GM18507 (cell line): ENCODE measurements at places on chromosomes 7 and 10.
A peak's percentile ranks its signal among the peaks of the same experiment; 100 is the strongest.

DNA sequence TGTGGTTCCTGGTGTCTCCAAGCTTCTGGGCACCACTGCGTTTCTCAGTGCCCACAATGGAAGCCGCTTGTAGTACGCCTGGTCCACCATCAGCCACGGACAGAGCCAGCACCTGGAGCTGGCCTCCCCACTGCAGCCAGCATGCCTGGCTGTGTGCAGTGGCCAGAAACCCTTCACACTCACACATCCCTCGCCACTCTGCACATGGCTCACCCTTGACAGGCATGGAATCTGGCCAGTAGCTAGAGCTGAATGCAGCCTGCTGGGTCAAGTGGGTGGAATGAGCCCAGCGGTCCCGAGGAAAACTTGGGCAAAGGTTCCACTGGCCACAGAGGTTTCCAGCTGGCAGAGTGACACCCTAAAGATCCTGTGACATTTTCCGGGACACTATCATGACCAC, 146.0 kb upstream of the ADO start:
- DNase-seq = no peak

GRCh38 chr10:100349672-100350071, 2.6 kb downstream of the SCD start:
- no peak for DNase-seq

DNA sequence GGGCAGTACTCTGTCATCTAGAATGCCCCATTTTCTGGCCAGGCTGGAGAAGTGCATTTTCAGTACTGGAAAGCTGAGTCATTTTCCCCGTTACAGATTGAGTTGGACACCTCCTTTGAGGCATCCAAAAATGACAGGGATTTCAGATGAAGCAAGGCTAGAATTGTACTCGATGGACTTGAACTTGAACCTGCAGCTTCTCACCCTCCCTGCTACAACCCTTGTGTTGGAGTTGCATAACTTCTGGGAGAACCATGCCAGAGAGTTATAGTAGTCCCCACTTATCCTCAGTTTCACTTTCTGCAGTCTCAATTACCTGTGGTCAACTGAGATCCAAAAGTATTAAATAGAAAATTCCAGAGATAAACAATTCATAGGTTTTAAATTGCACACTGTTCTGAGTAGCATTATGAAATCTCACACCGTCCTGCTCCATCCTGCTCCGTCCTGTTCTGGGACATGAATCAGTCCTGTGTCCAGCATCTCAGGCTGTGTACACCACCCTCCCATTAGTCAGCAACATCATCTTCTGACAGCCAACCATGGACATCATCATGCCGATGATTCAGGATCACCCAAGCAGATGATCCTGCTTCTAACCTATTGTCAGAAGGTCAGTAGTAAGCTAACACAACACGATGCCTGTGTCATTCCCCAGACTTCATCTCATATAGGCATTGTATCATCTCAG, 363.7 kb downstream of the DPP6 start:
- no peak for DNase-seq

GRCh38 chr10:53918755-53919154, 882.3 kb downstream of the PCDH15 start:
- DNase-seq = no peak

DNA sequence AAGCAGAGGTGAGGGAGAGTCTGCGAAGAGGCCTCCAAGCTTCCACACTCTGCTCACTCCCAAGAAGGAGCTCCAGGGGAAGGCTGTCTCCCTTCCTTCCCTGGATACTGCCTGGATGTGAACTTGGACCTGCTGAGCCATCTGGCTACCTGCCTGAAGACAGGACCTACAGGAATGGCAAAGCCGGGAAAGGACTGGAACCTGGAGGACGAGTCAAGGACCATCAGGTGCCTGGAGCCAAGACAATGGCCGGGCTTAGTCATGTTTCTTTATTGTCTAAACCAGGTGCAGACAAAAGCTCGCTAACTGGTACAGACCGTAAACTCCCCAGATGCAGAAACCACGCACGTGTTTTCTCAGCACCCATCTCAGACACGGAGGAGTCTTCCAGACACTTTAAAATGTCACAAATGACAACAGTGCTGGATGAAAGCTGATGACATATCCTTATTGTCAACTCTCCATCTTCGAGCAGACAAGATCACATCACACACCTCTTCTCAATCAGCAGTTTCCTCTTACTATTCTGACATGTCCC, 12.1 kb downstream of the ASB13 start:
- no peak for DNase-seq

- no peak for DNase-seq
These were observed 32.7 kb upstream of the NRCAM start for GRCh38 chr7:108488768-108489538.

- DNase-seq = no peak
These were observed 155.7 kb downstream of the PTPRN2 start for GRCh38 chr7:158431941-158432347.

GRCh38 chr10:44733501-44734488, 177.3 kb upstream of the TMEM72 start:
- DNase-seq = no peak

- no peak for DNase-seq
These were observed 2.5 kb downstream of the LBX1 start for GRCh38 chr10:101226491-101227428.

DNA sequence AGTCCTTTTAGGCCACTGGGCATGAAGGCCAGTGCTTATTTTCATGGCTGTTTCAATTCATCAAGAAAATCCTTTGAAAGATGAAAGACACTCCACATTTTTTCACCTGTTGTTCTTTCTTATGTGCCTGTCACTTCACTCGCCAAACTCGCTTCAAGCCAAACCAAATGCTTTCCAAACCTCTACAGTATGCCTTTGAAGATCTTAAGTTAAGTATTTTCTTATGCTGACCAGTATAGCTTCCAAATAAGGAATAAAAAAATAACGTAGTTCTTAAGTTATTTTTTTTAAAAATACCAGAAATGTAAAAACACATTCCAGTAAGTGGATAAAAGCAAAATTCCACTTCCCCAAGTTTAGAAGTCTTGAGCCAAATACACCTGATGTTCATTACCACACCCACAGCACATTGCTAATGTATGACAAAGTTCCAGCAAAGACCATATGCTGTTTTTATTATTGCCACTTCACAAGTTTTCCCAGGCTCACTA, 186.1 kb downstream of the MTERF1 start:
- DNase-seq = no peak

DNA sequence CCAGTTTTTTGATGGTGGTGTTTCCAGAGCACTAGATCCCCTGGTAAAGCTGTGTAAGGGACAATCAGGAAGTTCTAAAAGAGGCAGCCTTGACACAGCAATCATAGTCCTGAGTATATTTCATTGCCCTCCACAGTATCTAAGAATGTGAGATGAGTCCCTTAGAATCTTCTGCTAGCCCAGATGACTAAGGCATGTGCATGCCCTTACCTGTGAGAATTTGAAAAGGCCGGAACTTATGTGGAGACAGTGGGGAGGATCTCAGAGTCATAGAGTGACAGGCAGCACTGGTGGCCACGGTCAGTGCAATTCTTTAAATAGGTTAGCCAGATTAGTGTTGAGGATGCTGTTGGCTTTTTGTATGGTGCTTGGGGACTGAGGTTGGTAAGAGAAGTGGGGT, 361.4 kb upstream of the VSTM2A start:
- DNase-seq = no peak

GRCh38 chr10:60114765-60115586, 208.6 kb upstream of the CCDC6 start:
- no peak for DNase-seq

DNA sequence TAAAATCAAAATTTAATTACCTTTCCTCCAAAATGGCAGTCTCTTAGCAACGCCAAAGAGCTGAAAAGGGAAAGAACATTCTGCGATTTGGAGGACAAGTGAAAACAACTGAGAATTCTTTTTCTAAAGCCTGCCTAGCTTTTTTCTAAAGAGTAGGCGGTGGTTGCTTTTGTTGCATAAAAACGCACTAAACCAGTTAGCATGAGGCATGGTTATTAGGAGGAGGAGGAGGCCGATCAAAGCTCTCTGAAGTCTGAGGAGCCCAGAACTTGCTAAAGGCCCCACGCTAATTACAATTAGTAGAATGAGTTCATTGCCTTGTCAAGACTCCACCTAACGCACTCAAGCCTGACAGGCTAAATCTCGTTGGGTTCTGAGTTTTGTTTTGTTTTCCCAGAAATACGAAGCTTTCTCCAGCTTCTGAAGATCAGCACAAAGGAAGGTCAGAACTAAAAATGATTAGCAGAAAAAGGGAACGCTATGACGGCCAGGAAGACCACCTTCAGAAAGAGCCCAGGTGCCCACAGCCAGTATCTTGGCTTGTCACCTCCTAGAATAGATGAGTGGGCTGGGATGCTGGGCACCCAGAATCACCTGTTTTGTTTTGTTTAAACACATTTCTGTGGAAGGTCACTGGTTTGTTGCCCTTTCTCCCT, 72.0 kb downstream of the FGFR2 start:
- DNase-seq = no peak

DNA sequence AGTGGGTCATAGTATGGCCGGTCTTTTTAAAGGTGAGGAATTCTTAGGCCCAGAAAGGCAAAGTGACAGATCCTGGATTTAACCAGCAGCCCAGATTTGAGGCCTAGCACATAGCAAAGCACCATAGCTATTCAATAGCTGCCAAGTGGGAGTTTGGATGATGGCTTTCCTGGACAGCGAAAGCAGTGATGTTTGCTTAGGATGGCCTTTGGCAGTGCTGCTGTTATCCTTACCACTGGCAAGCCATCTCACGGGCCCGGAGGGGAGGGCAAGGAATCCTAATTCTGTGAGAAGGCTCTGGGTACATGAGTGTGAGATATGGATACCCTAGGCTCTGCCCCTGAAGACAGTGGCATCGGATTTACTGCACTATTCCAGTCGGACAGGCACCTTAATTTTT, 50.4 kb downstream of the TCF7L2 start:
- DNase-seq = no peak

DNA sequence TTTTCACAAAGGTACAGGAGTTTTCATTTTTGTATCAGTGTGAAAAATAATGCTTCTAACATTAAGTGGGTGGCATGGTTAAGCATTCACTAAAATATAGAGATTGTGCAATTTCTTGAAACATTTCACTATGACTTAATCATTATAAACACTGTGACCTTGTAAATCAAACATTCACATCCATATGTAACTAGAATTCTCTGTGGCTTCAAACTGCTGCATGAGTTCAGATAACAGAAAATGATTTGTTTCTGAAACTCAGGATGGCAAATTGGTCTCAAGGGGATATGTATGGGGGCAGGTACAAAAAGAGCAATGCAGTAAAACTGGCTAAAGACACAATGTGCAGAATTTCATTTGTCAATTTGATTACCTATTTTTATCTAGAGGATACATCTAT, 3.8 kb downstream of the FAM133B start:
- DNase-seq = no peak

GRCh38 chr7:90777465-90777864, 181.3 kb downstream of the CDK14 start:
- DNase-seq = no peak

DNA sequence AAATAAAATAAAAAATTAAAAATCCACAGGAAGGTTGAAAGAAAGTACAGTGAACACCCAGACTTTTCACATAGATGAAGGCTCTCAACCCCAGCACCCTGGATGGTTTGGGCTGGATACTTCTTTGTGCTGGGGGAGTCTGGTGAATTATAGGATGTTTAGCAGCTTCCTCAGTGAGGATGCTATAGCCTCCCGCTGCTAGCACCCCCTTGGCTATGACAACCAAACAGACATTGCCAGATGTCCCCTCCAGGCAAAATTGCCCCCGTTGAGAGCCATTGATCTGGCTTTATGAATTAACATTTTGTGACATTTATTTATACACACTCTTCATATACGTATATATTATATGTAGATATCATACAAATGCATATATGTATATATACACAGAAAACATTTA, 21.6 kb downstream of the SMKR1 start:
- DNase-seq = no peak

- no peak for DNase-seq
These were observed 11.0 kb upstream of the TRIM8 start for GRCh38 chr10:102633287-102633686.

GRCh38 chr7:136251826-136252225, 274.7 kb upstream of the MTPN start:
- no peak for DNase-seq

GRCh38 chr7:141441837-141442627, 109.2 kb upstream of the AGK start:
- no peak for DNase-seq

DNA sequence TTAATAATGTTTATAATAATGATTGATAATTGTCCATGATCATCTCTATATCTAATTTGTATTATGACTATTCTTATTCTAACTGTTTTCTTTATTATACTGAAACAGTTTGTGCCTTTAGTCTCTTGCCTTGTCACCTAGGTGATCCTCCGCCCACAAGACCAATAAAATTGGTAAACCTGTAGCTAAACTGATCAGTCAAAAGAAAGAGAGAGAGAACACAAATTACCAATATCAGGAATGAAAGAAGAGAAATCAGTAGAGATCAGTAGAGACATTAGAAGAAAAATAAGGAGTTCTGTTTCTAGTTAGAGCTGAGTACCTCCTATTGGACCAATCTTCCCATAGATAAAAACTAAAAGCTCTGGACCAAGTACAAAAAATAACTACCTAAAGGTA, 6.1 kb upstream of the COA1 start:
- no peak for DNase-seq

- no peak for DNase-seq
These were observed 54.2 kb downstream of the FAM53B start for GRCh38 chr10:124689911-124690498.

- DNase-seq = no peak
These were observed 364.8 kb upstream of the IGFBP3 start for GRCh38 chr7:46285878-46286277.

- peak; percentile 81 for DNase-seq
These were observed at the start of gene FZD1 for GRCh38 chr7:91264046-91264923. Gene FZD1 (plus strand): TSS chr7:91264433. CDS start chr7:91264881, 448 bp downstream.

DNA sequence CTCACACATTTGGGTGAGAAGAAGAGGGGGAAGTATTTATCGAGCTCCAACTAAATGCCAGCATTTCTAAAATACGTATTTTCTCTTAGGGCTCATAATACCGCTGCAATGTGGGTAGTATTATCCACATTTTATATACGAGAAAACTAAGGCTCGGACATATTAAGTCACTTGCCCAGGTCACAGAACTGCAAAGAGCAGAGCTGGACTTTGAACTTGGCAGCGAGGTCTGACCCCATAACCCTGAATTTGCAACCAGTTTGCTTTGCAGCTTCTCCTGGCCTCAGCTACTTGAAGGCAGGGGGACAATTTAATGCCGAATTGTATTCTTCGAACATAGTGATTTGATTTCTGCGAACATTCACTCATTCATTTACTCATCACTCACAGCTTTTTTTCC, 7.2 kb downstream of the ABLIM1 start:
- no peak for DNase-seq
